ENCODE measurements at places on chromosomes 13 and 19.

DNA sequence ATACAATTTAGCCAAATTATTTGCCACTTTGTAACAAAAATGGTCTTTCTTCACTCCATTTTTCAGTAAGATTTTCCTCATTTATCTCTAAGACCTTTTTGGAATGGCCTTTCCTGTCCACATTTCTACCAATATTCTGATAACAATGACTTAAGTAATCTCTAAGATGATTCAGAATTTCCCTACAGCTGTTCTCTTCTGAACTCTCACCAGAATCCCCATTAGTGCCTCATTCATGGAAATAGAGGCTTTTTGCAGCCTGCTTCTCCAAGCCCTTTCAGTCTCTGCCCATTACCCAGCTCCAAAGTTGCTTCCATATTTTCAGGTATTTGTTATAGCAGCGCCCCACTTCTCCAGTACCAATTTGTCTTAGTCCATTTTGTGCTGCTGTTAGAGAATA is 867.0 kb downstream of the GPC5 start:
- no peak for DNase-seq

DNA sequence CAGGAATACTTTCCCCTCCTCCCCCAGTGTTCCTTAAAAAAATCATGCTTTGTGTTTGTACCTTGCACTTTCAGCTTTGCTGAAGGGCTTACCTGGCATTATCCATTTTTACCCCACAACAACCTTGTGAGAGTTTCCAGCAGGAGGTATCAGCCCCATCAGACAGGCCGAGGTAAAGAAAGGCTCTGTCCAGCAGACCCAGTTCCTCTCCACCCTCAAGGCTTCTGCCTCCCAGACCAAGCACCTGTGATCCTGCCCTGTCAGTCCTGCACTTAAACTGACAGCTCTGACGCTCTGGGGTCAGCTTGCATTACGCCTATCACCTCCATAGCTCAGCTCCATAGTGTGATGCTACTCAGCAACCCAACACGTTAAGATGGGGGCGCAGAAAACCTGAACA is 803.1 kb downstream of the UQCRFS1 start:
- DNase-seq, result no peak

DNA sequence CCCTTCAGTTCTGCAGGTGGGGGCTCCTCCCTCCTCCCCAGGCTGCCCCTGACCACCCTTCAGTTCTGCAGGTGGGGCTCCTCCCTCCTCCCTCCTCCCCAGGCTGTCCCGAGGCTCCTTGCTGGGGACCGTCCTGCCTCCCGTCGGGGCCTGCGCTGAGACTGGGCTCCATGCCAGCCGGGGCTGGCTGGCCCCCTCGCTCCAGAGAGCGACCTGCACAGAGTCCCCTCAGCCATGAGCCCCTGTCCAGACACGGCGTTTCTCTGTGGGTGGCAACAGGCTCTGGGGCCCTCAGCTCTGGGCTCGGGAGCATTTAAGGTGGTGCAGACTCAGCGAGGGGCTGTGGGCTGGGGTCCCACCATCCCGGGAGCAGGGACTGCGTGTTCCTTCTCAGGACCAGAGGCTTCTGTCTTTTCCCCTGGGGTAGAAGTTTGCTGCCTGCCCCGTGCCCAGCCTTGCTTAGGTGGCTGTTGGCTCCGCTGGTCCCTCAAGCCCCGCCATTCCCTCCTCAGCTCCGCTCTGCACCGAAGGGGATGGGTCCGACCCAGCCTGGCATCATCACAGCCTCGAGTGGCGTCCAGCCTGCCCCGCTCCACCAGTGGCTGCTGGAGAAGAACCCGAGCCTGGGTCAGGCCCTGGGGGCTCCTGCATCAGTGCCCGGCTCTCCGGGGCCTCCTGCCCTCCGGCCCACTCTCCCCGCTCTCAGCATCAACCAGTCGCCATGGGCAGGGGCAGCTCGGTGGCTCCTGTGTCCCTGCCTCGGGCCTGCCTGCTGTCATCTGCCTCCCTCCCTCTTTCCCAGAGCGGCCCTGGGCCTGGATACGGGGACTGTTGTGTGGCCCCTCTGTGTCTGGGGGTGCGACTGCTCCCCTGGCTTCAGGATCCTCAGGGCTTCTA is 27.6 kb downstream of the CSNK1G2 start:
- no peak for DNase-seq

- DNase-seq, result no peak
Measured at GRCh38 chr19:590396-590745, 690 bp downstream of the HCN2 start.

All from DMS153 (cell line).